ENCODE measurements at places on chromosomes 16 and 17. TPM values are rescaled to one million over a fixed set of nuclear protein-coding genes. Genes with fewer than 3 reads are reported as not detected.

GRCh38 chr16:21565861-21566669, 33.3 kb upstream of the METTL9 start:
- DNase-seq: no peak

The CNTNAP1 gene
- 7.0 TPM for total RNA-seq

The FBXW10 gene
- total RNA-seq: 0.51 TPM

DNA sequence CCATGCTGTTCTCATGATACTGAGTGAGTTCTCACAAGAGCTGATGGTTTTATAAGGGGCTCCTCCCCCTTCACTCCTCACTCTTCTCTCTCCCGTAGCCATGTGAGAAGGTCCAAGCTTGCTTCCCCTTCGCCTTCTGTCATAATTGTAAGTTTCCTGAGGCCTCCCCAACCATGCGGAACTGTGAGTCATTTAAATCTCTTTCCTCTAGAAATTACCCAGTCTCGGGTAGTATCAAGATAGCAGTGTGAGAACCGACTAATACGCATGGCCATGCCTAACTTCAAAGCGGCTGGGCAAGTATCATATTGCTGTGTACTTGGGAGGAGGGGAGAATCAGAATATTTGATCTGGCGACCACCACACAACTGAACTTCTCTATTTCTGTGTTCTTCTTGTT, 88.3 kb downstream of the PRKCB start:
- no peak for DNase-seq

GRCh38 chr17:36004594-36005108, 3.3 kb upstream of the CCL15 start:
- DNase-seq: no peak

The ACSM2B gene
- not detected for total RNA-seq

- DNase-seq: no peak
Observed at GRCh38 chr16:57920880-57921229, 50.1 kb downstream of the CNGB1 start.

The PYDC1 gene
- total RNA-seq: not detected

- DNase-seq: no peak
Observed at GRCh38 chr17:82283208-82283749, 9.8 kb upstream of the CSNK1D start.

DNA sequence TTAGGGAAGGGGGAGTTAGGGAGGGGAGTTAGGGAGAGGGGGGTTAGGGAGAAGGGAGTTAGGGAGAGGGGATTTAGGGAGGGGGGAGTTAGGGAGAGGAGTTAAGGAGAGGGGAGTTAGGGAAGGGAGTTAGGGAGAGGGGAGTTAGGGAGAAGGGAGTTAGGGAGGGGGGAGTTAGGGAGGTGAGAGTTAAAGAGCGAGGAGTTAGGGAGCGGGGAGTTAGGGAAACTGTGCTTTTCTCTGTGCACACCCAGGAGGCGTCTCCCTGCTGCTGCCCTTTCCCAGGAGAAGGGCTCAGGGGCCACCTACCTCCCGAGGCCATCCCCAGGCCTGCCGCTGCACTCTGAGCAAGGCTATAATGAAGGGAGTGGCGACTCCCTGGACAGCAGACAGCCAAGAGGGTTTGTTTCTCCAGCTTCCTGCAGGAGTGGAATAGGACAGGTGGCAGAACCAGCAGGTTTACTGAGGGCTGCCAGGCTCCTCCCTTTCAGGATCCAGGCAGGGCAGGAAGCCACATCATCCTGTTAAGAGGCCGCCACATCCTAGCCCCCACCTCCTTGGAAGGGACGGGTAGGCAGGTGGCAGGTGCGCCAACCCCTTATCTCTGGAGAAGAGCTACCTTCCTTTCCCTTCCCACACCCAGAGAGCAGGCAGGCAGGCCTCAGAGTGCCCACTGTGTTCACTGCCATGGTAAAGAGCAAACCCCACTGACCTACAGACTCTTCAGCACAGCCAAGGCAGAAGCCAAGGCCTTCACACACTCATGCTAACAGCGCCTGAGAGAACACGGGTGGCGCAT, 4.3 kb downstream of the CANT1 start:
- DNase-seq: peak; percentile 70

- no peak for DNase-seq
Observed at GRCh38 chr17:79248843-79249493, 174.3 kb downstream of the ENGASE start.

- no peak for DNase-seq
Observed at GRCh38 chr16:11950388-11950787, 8.5 kb upstream of the NPIPB2 start.

GRCh38 chr17:74831444-74832146, 28.1 kb downstream of the GRIN2C start:
- DNase-seq: no peak

GRCh38 chr17:59405944-59406705, 74.7 kb downstream of the YPEL2 start:
- DNase-seq: no peak

DNA sequence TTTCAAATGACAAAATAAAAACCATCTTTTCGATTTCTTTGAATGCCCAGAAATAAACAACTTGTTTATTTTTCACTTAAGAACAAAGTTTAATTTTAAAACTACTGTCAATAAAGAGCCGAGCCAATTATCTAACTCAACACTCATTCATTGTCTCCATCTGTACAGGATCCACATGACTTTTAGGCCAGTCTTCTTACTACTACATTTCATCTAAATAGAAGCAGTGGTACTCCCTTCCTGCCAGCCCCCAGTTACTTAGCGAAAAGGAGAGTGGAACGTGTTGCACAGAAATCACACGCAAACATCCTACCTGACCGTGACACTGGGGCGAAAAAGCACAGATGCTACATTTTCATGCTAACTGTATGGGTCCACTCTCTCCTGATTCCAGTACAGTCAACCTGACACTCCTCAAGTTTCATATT, 1.2 kb downstream of the GNA13 start:
- no peak for DNase-seq

GRCh38 chr16:84484579-84485254, 19.7 kb downstream of the MEAK7 start:
- DNase-seq: no peak

DNA sequence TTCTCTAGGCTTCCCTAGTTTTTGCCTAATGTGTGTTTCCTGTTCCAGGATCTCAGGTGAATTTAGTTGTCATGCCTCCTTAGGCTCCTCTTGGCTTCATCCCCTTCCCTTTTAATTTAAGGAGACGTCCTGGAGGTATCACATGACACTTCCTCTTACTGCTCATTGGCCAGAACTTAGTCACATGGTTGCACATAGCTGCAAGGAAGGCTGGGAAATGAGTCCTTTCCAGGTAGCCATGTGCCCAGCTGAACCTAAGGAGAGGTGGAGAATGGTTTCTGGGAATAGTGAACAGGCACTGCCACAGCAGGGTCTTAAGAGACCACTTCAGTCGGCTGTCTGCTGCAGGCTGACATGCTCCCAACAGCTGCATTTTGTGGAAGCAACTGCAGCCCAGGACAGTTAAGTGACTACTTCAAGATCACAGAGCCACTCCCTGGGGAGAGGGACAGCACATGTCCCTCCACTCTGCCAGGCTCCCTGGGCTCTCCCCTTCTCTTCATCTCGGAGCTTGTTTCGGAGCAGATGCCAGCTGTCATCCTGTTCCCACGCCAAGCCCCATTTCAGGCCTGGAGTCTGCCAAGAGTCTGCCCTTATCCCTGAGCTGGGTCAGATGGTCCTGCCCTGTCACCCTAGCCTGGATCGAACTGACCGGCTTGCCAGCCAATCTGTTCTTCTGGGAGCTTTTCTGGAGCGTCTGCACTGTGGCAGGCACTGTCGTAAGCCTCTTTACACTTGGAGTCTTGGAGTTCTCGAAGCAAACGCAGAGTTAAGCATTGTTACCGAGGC, 81.4 kb upstream of the FOXF1 start:
- DNase-seq: no peak

The BRIP1 gene
- 0.11 TPM for total RNA-seq

Measured in cardiac septum (tissue), 1 donor.